ENCODE measurements at places on chromosomes 12 and 14. TPM values are rescaled to one million over a fixed set of nuclear protein-coding genes. Genes with fewer than 3 reads are reported as not detected.

Gene DEGS2
- 2.1 TPM for total RNA-seq

Gene ARID4A
- 6.6 TPM for total RNA-seq

Gene PRB3
- total RNA-seq = not detected

Gene TRAFD1
- total RNA-seq = 17.6 TPM

Gene PTPRR
- 0.15 TPM for total RNA-seq

Gene PPFIA2
- not detected for total RNA-seq

Gene CLEC6A
- not detected for total RNA-seq

Gene FOXG1
- total RNA-seq = 0.19 TPM

Gene POLR3B
- total RNA-seq = 4.3 TPM

Gene PMEL
- 1.1 TPM for total RNA-seq

Gene TAS2R7
- total RNA-seq = not detected

Gene ZDHHC22
- total RNA-seq = 0.29 TPM

Gene TAS2R13
- not detected for total RNA-seq

Gene NRXN3
- 0.52 TPM for total RNA-seq

Gene C1QL4
- total RNA-seq = 8.0 TPM

Gene TEAD4
- total RNA-seq = 47.4 TPM

Gene TROAP
- total RNA-seq = 88.1 TPM

Gene SAMD15
- 1.4 TPM for total RNA-seq

Gene NEDD1
- 14.0 TPM for total RNA-seq

Gene MPHOSPH9
- 16.7 TPM for total RNA-seq

Gene OR6C6
- not detected for total RNA-seq

Gene C12orf57
- 261 TPM for total RNA-seq

Gene FGF6
- not detected for total RNA-seq

Gene AKAP3
- total RNA-seq = 0.08 TPM

Gene PTPRQ
- total RNA-seq = 0.02 TPM

Gene STXBP6
- 2.7 TPM for total RNA-seq

Gene SLC7A7
- 22.5 TPM for total RNA-seq

Gene KRT75
- total RNA-seq = 0.11 TPM
